ENCODE measurements at places on chromosomes 2 and 18.

DNA sequence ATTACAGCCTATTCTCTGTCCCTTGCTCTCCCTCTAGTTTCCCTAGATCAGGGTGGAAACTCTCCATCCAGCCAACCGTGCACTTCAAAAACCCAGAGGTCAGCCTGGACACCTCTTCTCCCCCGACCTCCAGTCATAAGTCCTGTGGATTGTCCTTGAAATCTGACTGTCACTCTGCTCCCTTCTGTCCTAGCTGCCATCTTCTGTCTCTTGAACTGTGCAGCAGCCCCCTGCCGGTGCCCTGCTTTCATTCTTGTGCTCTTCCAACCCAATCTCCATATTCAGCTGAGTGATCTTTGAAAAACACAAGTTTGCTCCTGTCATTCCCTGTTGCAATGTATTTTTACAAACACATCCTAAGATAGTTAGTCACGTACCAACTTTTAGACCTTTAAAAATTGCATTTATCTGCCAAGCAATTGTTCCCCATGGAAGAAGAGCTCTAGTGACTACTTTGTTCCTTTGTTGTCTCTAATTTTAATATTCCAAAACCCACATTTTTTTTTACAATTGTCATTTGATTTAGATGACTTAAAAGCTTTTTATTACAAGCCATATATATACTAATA is 254.3 kb downstream of the CAMKMT start:
- no peak for DNase-seq

GRCh38 chr18:23163786-23164533 is 28.7 kb downstream of the CABLES1 start:
- no peak for DNase-seq

- DNase-seq: no peak
Observed at GRCh38 chr2:235638541-235639427, 144.9 kb downstream of the AGAP1 start.

DNA sequence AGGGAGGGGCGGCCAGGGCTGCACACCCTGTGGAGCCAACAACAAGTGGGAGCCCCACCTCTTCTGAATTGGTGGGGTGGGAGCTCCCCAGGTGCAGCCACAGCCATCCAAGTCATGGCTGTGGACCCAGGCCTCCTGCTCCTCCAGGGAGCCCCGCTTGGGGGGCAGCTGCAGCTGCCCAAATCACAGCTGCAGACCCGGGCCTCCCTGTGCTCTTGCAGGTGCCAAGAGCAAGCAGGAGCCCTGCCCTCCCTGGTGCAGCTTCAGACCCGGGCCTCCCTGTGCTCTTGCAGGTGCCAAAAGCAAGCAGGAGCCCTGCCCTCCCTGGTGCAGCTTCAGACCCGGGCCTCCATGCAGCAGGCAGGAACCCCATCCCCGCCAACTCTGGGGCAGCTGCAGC is 46.5 kb upstream of the COX7A2L start:
- DNase-seq: no peak

DNA sequence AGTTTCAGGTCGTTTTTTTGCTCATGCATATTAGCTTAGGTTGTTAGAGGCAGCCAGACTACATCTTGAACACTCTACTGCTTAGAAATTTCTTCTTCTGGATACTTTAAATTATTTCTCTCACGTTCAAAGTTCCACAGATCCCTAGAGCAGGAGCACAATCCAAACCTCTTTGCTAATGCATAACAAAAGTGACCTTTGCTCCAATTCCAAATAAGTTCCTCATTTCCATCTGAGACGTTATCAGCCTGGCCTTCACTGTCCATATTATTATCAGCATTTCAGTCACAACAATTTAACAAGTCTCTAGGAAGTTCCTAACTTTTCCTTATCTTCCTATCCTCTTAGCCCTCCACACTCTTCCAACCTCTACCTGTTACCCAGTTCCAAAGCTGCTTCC is 50.4 kb upstream of the ERMN start:
- DNase-seq: no peak

- no peak for DNase-seq
Observed at GRCh38 chr2:48545244-48545643, 15.3 kb downstream of the STON1 start.

DNA sequence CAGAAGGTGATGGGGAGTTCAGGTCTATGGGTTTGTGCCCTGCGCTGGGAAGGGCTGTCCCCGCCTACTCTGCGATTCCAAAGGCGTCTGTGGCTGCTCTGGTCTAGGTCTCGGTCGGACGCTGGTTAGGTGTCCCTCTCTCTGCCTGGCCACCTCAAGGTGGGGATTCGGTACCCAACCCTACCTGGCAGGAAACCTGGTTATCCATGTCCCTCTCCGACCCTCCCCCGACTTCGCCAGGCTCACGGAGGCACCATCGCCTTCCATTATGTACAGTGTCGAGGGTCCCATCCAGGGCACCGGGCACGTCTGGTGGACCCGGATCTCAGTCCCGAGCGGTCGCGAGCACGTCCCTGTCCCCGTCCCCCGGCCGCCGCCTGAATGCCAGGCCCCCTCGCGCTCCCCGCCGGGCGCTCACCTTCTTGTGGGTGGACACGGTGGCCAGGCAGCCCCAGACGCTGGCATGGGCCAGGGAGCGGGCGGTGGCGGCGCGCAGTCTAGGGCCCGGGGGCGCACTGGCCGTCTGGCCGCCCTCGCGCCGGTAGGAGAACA is 628 bp downstream of the CREG2 start:
- no peak for DNase-seq

- DNase-seq: no peak
Observed at GRCh38 chr2:215218587-215219577, 80.5 kb upstream of the ABCA12 start.

DNA sequence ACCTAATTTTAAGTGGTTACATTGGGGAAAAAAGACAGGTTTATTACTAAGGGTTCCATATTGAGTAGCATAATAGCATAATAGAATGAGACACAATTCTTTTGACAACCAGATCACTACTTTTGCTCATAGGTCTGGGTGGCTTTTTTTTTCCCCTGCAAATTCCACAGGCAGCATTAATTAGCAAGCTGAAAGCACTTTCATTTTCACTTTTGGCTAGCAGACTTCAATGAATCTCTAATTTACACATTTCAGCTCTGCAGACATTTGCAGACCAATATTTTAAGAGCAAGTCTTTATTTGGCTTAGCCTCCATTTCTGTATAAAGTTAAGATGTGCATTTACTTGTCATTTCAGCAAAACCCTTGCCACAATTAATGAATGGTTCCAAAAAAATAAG is 185.5 kb downstream of the NOL4 start:
- no peak for DNase-seq

GRCh38 chr2:128753800-128754199 is 435.1 kb upstream of the HS6ST1 start:
- DNase-seq: no peak

GRCh38 chr2:188517549-188518215 is 226.0 kb downstream of the GULP1 start:
- no peak for DNase-seq

DNA sequence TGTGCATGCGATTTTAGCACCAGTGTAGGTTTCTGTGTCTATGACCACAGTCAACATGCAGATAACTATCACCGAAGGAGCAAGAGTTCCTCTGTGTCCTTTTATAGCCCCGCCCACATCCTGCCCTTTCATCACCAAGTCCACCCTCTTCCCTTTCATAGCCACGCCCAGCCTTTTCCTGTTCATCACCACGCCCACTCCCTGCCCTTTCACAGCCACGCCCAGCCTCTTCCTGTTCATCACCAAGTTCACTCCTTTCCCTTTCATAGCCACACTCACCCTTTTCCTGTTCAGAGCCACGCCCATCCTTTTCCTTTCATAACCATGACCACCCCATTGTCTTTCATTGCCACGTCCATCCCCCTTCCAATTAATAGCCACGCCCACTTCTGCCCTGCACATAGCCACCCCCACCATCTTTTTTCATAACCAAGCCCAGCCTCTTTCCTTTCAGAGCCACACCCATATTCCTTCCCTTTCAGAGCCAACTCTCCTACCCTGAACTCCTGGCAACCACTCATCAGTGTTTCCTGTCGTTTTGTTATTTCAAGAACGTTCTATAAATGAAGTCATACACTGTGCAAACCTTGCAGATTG is 273.9 kb downstream of the MYT1L start:
- no peak for DNase-seq

DNA sequence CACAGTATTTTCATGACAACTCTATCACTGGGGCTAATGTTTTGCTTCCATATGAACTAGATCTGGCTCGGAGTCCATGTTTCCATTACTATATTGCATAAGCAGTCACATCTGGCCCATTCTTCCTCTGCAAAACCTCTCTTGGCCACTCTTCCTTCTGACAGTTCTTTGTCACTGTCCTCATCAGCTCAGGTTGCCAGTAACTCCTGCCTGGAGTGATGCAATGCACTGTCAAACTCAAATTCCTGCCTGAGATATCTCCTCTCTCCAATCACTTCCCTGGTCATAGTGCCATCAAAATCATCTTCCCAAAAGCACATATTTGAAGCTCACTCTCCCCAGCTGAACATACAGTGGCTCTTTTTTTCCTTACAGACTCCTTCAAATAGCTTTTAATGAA is 66.1 kb downstream of the COLEC12 start:
- DNase-seq: no peak

DNA sequence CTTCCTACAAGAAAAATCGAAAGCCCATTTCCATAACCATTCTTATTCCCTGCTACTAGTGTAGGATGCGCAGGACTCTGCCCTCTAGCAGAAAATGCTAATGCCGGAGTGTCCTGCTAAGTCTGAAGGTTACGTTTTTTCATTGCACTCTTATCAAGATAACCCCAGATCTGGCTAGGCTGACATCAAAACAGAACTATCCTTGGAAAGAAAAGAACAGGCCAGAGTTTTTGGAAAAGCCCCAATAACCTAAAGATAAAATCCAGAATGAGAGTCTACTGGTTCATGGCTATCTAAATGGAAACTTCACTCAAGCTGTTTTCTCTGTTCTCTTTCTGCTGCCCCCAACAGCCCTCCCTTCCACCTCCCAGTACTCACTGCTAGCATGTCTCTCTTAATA is 913 bp downstream of the RNF152 start:
- no peak for DNase-seq

DNA sequence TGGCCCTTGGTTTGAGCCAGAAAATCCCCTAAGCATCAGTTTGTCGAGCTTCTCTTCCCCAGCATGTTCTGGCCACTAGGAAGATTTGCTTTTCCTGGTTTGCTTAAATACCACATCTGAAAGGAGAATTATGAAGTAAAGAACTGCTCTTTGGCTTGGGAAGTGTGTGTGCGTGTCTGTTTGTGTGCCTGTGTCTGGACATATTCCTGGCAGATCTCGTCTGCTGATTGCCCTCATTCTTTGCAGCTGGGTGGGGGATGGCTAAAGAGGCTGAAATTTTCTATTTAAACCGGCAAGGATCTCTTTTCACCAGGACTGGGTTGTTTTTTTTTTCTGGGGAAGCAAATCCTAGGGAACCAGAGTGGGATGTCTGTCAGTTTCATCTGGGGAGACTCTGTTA is 57.3 kb upstream of the MBOAT2 start:
- no peak for DNase-seq

DNA sequence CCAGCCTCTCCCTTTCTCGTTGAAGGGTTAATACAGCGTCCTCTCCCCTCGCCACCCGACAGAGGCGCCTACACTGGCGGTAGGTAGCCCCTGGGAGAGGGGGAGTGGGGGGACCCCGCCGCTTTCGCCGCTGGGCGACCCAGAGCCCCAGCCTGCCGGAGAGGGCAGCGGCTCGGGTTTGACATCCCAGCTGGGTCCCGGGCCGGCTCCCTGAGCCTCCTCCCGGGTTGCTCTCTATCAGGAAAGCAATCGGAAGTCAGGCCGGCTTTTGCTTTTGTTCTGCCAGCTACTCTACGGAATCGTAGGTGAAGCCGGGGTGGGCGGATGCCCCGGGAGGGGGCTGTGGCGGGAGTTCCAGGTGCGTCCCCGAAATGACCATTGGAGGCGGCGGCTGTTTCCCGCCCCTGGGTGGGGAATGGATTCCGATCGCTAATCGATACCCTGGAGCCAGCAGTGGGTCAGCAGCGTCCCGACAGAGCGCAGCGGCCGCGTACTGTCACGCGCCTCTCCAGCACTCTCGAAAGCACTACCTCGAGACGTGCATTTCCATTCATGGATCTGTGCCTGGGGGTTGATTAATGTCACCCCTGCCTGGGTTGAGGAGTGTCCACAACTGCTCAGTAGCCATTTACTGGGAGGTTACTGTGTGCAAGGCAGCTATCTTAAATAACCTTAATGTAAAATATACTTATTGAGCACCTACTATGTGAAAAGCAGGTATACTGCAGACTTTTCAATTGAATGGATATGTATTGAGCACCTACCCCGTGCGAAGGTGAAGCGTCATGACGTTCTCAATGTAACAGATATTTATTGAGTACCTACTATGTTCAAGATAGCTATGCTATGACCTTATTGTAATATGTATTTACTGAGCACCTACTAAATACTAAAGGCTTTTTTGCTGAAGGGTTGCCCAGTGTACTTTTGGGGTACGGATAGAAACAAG is 1.1 kb downstream of the MAPK4 start:
- DNase-seq: no peak

GRCh38 chr2:62144689-62145477 is 51.0 kb upstream of the B3GNT2 start:
- DNase-seq: no peak

- DNase-seq: no peak
Observed at GRCh38 chr18:45274026-45274425, 341.2 kb upstream of the SLC14A2 start.

GRCh38 chr2:54949431-54949830 is 100.8 kb downstream of the RTN4 start:
- no peak for DNase-seq

- DNase-seq: no peak
Observed at GRCh38 chr2:119253114-119253702, 29.6 kb downstream of the STEAP3 start.

DNA sequence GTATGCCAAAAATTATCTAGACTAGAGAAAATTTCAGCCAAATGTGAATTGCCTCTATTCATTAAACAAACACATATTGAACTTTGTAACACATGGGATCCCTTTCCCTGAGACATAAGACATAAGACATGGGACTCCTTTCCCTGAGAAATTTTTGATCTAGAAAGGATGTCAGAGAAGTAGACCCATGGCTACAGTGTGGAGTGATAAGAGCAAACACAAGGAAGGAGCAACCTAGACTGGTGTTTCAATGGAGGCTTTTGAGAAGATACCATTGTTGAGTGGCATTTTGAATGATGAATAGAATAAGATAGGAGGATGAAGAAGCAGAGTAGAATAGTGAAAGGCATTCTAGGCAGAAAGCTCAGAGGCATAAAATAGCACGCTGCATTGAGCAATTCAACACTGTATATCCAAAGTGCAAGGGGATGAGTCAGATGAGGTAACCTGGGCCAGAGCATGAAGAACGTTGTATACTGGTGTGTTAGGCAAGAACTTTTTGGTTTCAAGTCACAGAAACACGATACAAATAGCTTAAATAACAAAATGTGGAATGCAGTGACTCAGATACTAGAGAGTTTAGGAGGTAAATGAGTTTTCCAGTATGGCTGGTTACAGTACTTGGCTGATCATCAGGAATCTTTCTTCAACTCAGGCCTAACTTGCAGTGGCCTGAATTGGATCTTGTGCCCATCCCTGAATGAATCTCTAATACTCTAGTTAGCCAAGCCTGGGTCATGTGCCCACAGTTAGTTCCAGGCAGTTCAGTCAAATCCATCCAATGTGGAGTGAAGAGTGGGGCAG is 129.8 kb upstream of the TANK start:
- no peak for DNase-seq

Data from bone marrow (tissue), 2 donors.